Activated CD4-positive, alpha-beta T cell treated with anti-CD3 and anti-CD28 coated beads, Interleukin-2, amount 50 U/mL, for 16 hours (primary cell): ENCODE measurements at places on chromosomes 7 and 10.

GRCh38 chr10:95864906-95865813, 42.6 kb upstream of the CC2D2B start:
- peak; percentile 83 for DNase-seq

DNA sequence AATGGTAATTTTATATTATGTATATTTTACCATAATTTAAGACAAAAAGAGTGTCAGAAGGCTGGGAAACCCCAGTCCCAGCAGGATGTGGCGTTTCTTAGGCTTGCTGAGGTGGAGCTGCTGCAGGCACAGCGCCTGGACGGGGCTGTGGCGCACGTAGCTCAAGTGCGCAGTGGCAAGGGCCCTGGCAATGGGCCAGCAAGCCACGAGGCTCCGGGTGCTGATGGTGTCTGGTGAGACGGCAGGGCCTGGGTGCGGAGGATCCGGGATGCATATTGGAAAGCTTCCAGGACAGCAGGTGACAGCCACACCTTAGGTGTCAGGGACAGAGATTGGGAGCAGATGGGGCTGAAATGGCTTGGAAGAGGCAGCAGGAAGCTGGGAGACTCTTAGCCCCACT, 37.2 kb downstream of the CLEC2L start:
- no peak for DNase-seq

GRCh38 chr10:88728107-88728763, 22.2 kb downstream of the LIPK start:
- peak; percentile 51 for DNase-seq

DNA sequence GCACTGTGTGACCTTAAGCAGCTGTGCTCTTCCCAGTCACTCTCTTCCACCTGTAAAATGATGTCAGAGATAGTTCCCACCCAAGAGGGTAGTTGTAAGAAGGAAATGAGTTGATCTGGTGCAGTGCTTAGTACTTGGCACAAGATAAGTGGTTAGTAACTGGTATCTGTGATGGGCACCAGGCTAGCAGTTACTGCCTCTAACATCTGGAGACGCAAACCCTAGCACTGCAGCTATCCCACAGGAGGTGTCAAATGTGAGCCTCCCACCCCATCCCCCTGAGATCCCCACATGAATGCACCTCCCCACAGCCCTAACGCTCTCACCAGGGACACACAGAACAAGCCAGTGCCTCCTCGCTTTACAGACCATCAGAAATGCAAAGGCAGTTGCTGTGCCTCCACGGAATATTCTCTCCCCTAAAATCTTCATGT, 72.0 kb downstream of the KCNMA1 start:
- no peak for DNase-seq

GRCh38 chr10:14779001-14779651, 4.4 kb upstream of the FAM107B start:
- DNase-seq: no peak

DNA sequence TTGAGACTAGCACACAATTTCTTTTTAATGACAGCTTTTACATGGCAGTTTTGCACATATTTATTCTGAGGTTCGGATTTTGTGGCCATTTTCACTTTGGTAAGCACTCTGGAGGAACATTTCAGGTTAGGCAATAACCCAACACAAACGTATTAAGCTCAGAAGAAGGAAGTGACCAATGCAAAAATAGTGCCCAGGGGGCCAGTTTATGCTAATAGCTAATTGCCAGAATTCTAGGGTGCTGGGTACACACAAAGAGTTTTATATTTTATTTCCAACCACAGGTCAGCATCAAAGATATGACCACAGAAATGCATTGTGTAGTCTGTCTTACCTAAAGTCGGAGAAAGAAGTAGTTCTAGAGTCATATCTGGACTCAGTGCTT, 8.4 kb upstream of the AGR2 start:
- no peak for DNase-seq

- peak; percentile 30 for DNase-seq
Observed at GRCh38 chr10:80144067-80144695, 11.7 kb downstream of the PLAC9 start.
